ENCODE measurements at places on chromosomes 6 and 20. TPM values are rescaled to one million over a fixed set of nuclear protein-coding genes. Genes with fewer than 3 reads are reported as not detected.

Gene LHFPL5
- total RNA-seq = not detected

Gene PTGIS
- 64.7 TPM for total RNA-seq

Gene PKIB
- 5.2 TPM for total RNA-seq

Gene CAGE1
- total RNA-seq = not detected

GRCh38 chr20:59788196-59788735, 145.2 kb downstream of the SYCP2 start:
- no peaks in the 10 kb centered on the region for H3K4me1 ChIP-seq
- no peaks in the 10 kb centered on the region for H3K36me3 ChIP-seq

DNA sequence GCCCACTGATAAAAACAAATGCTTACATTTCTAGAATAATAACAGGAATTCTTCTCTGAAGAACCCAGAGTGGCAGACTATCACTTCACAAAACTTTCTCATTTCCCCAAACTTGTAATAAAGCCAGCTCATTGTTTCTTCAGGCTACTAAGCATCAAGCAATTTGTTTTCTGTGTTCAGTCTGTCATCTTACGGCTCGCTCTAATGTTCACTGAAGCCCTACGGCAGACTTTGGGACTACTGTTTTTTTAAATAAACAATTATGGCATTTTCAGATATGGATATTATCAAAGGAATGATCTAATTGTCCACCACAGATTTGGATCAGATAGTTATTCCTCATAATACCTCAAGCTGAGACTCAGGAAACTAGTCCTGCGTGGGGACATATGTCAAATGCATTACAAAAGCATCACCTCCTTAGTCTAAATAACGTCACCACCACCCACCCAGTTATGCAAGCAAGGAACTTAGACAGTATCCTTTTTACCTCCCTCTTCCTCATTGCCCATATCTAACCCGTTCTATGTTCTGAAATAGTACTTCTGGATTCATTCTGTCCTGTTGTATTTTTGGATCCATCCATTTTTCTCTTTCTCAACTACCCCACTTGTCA, 415.1 kb downstream of the PLCB1 start:
- no peaks in the 10 kb centered on the region for H3K36me3 ChIP-seq
- no peak overlapping the region for H3K4me3 ChIP-seq
- no peaks in the 10 kb centered on the region for H3K27me3 ChIP-seq
- DNase-seq = no peak
- no peak overlapping the region for H3K27ac ChIP-seq

DNA sequence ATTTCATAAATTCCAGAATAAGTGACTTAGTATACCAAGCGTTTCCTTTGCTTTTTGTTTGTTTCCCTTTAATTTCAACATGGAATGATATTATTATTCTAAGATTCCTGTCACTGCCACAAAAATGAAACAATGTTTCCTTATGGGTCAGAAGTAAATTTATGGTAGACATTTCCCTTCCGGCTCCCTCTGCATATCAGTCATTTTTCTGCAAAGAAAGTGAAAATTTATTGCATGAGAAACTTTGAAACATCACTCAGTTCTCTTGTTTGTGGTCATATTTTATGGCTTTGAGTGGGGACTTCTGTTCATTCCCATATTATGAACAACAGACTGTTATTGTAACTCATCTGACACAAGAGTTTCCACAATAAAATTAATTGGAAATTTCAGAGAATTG, 97.8 kb downstream of the NKAIN2 start:
- H3K4me3 ChIP-seq = no peak overlapping the region
- no peaks in the 10 kb centered on the region for H3K36me3 ChIP-seq
- no peak for DNase-seq
- no peaks in the 10 kb centered on the region for H3K4me1 ChIP-seq
- H3K27ac ChIP-seq = no peak overlapping the region

DNA sequence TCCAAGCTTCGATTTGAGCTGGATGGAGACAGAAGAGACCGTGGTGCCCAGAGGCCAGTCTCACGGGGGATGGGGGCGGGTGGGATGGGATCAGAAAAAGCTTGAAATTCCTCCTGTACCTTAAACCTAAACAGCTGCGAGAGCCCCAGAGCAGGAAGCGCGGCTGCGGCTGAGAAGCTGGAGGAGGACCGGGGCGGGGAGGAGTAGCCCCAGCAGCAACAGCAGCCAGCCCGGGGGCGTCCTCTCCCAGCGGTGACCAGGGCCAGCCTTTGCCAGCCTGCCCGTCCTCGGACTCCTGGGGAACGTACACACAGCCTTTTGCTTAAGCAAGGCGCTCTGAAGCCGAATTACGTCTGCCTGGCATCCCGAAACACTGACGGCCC, 17.4 kb upstream of the PRDM13 start:
- no peak overlapping the region for H3K27ac ChIP-seq
- H3K36me3 ChIP-seq = no peaks in the 10 kb centered on the region
- no peaks in the 10 kb centered on the region for H3K4me1 ChIP-seq
- peaks cover 10% of the 10 kb centered on the region for H3K27me3 ChIP-seq
- DNase-seq = no peak

- no peaks in the 10 kb centered on the region for H3K27me3 ChIP-seq
- H3K4me3 ChIP-seq = no peak overlapping the region
- no peak overlapping the region for H3K27ac ChIP-seq
- H3K36me3 ChIP-seq = no peaks in the 10 kb centered on the region
- no peaks in the 10 kb centered on the region for H3K4me1 ChIP-seq
- DNase-seq = no peak
These were observed 74.2 kb upstream of the NRN1 start for GRCh38 chr6:6080975-6081374.

Gene BEND3
- total RNA-seq = 4.3 TPM

DNA sequence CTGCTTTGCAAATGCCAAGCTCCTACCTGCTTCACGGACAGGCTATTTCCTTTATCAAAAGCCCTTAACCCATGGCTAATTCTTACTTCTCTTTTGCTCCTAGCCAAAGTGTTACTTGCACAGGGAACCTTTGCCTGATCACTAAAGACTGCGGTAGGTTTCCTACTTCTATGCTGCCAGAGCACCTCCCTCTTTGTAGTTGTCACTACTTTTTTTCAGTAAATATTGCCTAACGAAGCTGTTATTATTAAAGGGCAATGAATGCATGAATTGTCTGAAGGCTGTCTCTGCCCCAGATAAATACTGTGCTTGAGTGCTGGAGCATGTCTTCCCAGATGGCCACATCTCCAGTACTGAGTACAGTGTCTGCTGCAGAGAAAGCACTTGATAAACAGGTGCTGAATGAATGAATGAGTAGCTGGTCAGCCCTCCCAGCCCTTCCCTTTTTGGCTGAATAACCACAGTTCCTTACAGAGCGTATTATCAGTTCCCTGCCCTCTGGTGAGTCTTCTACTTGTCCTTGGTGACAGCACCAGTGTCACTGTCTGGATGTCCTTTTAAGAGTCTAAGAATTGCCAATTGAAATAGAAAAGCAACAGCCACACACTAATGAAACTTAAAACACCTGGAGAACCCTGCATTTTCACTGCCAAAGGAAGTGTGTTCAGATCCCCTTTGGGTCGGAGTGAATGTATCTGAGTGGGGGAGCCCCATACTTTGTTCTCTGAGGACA, 73.6 kb upstream of the TRAF3IP2 start:
- no peaks in the 10 kb centered on the region for H3K36me3 ChIP-seq
- no peak overlapping the region for H3K27ac ChIP-seq
- no peaks in the 10 kb centered on the region for H3K27me3 ChIP-seq
- H3K4me1 ChIP-seq = no peaks in the 10 kb centered on the region
- no peak overlapping the region for H3K4me3 ChIP-seq

GRCh38 chr6:151627689-151628444, 134.1 kb downstream of the CCDC170 start:
- H3K36me3 ChIP-seq = no peaks in the 10 kb centered on the region
- no peak overlapping the region for H3K4me3 ChIP-seq
- peak overlapping the region; percentile 24 for H3K27ac ChIP-seq
- no peaks in the 10 kb centered on the region for H3K27me3 ChIP-seq
- no peaks in the 10 kb centered on the region for H3K4me1 ChIP-seq

- no peaks in the 10 kb centered on the region for H3K27me3 ChIP-seq
- H3K4me1 ChIP-seq = no peaks in the 10 kb centered on the region
- no peaks in the 10 kb centered on the region for H3K36me3 ChIP-seq
These were observed 226.8 kb downstream of the C6orf118 start for GRCh38 chr6:165082636-165083035.

- H3K27ac ChIP-seq = no peak overlapping the region
- H3K4me3 ChIP-seq = no peak overlapping the region
- H3K36me3 ChIP-seq = no peaks in the 10 kb centered on the region
These were observed 46.0 kb downstream of the GTF2H5 start for GRCh38 chr6:158213925-158214674.

DNA sequence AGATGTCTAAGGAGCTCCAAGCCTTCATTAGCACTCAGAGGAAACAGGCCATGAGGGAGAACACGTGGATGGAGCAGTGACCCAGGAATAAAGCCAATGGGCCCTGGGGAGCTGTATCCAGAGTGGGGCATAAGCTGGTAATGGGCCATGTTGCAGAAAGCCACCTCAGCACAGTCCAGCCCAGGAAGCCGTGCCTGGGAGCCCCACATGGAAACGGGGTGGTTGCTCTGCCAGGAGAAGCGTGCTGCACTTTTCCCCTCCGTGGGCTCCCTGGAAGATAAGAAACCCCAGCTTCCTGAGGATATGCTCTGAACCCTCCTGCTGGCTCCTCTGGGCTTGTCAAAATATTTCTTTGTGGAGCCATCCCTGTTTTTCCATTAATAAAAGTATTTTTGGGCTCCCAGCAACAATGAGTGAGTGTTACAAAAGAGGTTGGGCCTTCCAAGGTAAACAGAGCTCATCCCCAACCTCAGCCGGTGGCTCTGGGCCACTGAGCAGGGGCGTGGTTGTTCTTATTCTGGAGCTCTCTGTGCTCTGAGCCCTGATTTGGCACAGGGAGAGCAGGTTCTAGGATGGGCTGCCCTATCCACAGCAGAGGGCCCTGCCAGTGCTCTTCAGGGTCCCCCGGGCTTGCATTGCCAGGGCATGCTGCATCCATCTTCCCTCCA, 31.2 kb upstream of the NFATC2 start:
- DNase-seq = no peak
- no peaks in the 10 kb centered on the region for H3K4me1 ChIP-seq
- H3K27ac ChIP-seq = no peak overlapping the region
- H3K27me3 ChIP-seq = no peaks in the 10 kb centered on the region

DNA sequence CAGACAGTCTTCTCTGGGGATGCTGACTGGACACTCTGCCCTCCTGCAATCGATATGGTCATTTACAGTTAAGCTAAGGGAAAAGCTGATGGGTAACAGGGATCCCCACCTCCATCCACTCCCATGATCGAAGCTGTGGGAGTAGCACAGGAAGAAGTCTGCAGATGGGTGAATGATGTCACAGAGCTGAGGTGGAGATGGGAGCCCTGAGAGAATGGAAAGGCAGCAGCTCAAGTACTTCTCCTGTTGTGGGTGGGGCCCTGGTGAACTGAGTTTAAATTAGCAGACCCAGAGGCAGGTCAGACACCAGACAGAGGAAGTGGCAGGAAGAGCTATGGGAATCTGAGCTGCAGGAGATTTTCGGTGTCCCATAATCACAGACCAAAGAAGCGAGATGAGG, 29.0 kb downstream of the HDGFL1 start:
- H3K4me3 ChIP-seq = no peak overlapping the region
- H3K36me3 ChIP-seq = no peaks in the 10 kb centered on the region
- no peaks in the 10 kb centered on the region for H3K4me1 ChIP-seq
- no peak for DNase-seq

DNA sequence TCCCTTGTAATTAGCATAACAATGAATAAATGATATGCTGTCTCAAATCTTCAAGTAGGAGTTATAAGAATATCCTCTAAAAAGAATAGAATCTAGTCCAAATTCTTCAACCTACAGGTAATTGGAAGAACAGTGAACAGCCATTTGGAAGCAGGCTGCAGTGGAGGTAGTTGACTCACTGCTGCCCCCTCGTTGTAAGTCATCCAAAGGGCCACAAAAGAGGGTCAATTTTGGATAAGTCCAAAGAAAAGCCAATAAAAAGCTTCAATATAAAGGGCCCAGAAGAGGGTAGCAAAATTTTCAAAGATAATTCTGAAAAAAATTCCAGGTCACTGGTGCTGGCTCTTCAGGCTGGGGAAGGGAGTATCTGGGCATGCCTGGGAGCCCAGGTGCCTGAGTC, 60.8 kb upstream of the SSTR4 start:
- peaks cover 3% of the 10 kb centered on the region for H3K4me1 ChIP-seq
- H3K36me3 ChIP-seq = no peaks in the 10 kb centered on the region
- H3K27ac ChIP-seq = no peak overlapping the region

- peak; percentile 96 for DNase-seq
- no peaks in the 10 kb centered on the region for H3K27me3 ChIP-seq
- peak overlapping the region; percentile 84 for H3K4me3 ChIP-seq
- H3K4me1 ChIP-seq = peaks cover 8% of the 10 kb centered on the region
These were observed 1.5 kb downstream of the BRD2 start for GRCh38 chr6:32969685-32970412.

DNA sequence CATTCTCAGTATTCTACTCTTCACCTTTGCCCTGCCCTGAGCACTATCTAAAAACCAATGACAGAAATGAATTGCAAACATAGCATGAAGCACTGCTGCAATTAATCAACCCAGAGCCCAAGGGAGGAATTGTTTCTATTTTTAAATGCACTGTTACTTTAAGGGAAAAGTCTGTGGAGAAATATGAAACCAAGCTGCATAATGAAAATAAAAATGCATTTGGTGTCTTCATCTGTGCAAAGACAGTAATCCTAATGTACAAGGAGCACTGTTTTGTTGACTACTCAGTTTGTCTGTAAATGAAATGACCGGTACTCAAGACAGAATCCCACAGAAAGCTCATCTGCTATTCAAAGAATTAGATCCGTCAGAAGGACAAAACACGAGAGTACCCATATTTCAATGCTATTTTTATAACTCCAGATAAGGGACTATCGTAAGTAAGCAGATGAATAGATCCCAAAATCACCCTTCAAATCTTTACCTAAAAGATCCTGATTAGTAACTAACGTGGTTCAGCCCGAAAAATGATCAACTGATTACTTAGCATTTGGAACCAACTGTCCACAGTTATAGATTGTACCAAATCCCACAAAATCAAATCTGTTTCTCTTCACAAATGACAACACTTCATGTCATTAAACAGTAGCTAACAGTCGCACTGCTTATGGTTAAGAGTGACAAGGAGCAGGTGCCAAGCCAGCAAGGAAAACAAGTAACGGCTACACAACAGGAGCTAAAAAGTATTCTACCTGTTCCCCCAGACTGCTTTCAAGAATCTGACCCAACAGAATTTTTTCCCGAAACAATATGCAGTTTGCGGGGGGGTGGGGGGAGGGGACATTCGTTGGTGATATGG, 2.4 kb downstream of the KIF13A start:
- peaks cover 5% of the 10 kb centered on the region for H3K4me1 ChIP-seq
- peak overlapping the region; percentile 98 for H3K27ac ChIP-seq

Measured in uterus (tissue), 4 donors.